ENCODE measurements at places on chromosomes 1 and 21.

GRCh38 chr1:170704256-170704655 is 40.3 kb downstream of the PRRX1 start:
- DNase-seq = no peak

- DNase-seq = no peak
Measured at GRCh38 chr1:11693024-11693590, 1.6 kb downstream of the DRAXIN start.

GRCh38 chr1:92346866-92347640 is 48.2 kb downstream of the RPAP2 start:
- DNase-seq = no peak

DNA sequence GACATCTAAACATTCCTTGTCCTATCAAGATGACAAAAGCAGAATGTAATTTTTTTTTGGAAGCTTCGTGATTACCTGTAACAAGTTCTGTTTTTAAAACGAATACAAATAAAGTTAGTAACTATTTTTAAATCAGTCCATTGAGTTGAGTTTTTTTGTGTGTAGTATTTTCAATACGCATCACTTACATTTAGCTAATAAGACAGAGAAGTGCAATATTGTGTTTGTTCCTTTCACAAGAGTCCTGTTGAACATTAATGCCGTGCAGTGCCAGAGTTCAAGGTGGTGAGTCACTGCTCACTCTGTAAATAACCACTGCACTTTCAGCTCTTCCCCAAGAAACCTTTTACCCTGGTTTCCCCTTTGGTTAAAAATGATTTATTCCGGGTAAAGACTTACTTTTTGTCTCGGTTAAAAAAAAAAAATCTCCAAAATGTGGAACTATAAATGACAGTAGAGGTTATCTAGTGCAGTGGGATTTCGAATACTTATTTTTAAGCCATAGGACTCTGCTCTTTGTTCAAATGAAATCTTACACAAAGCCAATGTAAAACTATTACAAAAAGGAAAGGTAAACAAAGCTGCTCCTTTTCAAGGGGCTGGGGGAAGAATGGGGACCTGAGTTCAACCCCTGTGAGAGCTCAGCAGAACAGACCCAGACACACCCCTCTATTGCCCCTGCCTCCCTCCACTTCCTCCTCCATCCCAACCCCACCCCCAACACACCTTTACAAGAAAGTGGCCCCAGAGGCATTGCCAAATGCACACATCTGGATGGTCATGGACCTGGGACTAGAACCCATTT is 14.8 kb upstream of the NCMAP start:
- DNase-seq = no peak

DNA sequence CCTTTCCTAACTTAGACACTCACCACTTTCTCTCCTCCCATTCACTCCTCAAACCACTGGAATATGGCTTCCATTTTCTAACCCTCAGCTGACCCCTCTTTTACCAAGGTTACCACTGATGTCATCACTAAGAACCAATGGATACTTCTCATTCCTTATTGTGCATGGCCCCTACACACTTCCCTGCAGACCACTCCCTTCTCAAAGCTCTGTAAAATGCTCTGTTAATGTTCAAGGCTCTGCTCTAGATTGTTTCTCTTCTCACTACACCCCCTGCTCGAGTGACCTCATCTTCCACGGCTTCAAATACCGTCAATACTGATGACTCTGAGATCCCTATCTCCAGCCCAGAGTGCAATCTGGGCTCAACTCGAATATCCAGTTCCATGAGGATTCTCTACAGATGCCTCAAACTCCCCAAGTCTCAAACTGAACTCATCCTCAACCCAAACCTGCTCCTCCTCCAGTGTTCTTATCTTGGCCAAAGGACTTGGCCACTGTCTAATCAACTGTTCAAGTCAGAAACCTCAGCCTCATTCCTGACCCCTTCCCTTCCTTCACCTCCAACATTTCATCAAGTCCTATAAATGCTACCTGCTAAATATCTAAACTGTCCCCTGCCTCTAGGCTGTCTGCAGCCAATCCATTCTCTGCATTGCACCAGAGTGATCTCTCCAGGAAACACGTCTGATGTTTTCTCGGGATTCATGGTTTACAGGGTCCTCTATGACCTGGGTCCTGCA is 41.3 kb upstream of the BMP8B start:
- no peak for DNase-seq

DNA sequence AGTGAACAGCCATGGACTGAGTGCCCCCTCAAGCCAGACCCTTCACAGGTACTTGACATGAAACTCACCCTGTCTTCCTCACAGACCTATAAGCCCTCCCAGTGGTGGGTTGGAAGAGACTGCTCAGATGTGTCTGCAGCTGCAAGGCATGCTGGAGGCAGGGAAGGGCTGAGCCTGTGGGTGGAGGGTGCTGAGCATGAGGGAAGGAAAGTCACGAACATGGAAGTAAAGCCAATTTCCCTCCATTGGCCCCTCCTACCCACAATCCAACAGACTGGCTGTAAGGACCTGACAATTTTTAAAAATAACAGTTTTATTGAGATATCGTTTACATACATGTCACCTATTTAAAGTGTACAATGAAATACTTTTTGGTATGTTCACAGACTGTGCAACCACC is 44.1 kb downstream of the RCSD1 start:
- no peak for DNase-seq

DNA sequence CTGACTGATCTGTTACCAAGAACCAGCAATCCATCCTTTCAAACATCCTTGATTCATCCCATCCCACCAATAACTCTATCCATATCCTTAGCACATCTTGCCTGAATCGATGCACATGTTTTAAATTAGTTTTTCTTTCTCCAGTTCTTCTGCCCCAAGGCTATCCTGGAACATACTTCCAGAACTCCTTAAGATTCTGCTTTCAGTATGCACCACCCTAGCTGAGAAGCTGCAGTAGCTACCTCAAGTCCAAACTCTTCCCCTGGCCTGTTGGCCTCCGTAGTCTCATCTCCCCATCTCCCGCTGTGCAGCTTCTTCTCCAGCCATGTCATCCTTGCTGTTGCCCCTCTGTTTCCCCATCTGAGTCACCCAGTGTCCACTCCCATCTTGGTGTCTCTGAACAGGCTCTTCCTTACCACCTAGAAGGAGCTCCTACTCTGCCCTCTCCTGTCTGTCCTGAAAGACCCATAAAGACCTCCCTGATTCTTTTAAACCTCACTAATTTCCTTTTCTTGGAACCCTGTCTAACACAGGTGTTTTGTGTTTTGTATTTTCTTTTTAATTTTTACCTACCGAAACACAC is 108.0 kb downstream of the SGIP1 start:
- no peak for DNase-seq

GRCh38 chr1:36512842-36513241 is 30.1 kb upstream of the CSF3R start:
- DNase-seq = no peak
